ENCODE measurements at places on chromosomes 3 and 15.

DNA sequence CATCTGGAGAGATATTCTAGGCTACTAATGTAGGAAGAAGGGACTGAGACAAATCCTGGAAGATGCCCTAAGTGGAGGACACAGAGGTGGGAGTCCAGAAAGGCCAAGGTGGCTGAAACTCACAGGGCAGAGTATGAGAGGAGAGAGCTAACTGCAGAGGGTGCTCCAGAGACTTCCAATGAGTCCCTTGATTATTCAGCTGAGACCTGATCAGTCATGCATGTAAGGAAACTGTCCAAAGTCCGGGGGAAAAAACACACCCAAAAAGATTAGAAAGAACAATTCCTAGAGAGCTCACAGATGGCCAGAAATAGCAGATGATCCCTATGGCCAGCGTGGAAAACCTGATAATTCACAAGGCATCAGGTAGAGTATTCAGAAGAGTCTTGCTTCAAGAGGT is 18.7 kb upstream of the FOXP1 start:
- DNase-seq = no peak

- no peak for DNase-seq
Observed at GRCh38 chr15:68633231-68634121, 54.7 kb downstream of the CORO2B start.

DNA sequence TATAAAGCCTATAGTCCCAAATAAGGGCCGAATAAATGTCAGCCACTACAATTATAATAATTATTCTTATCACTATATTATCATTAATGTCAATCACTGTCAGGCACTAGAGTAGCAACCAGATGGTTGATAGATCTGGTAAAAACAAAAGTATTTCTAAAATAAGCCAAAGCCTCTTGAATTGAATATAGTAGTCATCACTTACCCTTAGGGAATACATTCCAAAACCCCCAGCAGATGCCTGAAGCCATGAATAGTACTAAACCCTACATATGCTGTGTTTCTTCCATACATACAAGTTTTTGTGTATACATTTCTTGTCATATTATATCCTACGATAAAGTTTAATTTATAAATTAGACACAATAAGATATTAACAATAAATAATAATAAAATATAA is 59.1 kb downstream of the LRRC3B start:
- DNase-seq = no peak

DNA sequence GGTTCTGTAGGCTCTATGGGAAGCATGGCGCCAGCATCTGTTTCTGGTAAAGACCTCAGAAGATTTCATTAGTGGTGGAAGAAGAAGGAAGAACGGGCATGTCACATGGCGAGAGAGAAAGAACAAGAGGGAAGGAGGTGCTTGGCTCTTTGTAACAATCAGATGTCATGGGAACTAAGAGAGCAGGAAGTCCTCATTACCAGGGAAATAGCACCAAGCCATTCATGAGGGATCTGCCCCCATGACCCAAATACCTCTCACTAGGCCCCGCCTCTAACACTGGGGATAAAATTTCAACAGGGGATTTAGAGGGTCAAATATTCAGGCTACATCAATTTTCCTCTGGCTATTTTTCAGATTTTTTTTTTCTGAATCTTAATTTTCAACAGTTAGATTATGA is 954.3 kb downstream of the SQOR start:
- no peak for DNase-seq

GRCh38 chr3:151875759-151876158 is 2.3 kb downstream of the SUCNR1 start:
- no peak for DNase-seq

GRCh38 chr15:69704700-69705099 is 252.1 kb downstream of the RPLP1 start:
- DNase-seq = no peak

DNA sequence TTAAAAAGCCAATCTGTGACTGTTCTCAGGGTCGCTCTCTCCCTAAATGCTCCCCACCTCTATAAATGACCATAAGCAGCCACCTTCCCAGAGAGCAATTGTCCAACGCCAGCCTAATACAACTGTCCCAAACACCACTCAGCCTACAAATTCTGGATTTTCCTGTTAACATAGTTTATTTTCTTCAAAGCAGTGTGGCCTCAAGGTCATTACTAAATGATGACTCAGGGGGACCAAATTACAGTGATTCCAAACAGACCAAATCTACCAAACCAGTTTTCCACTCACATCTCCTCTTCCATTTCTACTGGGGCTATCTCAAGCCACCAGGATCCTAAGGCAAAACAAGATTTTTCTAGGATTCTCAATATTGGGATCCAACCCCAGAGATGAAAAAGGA is 22.5 kb downstream of the HEXA start:
- no peak for DNase-seq

DNA sequence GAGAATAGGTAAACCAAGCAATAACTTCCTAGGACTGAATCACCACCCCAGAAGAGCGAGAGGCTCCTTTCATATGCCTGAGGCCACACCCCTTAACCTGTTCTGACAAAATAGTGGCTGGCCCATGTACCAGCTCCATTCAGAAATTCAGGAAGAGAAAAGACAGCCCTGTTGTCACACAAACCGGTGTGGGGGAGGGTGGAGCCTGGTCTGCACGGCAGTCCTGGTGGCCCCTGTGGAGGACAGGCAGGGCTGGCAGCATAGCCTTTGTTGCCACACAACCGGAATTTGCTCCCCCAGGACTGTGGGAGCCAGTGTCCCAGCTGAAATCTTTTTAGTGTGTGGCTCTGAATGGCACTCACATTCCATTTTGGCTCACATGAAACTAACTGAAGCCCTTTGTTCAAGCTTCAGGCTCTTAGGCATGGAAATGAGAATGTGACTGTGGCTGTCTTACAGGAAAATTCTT is 23.8 kb downstream of the RLBP1 start:
- no peak for DNase-seq

DNA sequence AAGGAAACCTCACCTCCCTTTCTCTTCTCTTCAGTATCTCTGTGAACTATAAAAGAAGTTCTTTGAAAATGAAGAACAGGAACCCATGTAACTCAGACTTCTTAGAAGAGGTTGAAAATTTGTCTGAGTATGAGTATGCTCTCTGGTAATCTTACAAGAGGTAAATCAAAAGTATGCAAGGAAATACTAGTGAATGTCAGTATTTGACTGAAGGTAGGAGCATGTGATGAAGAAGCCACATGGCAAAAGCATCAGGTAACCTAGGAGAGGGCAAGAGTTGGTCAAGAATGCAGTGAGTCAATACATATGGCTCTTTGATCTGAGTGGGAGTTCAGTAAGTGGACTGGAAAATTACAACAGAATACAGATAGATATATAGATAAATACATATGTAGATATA is 133.0 kb upstream of the NECTIN3 start:
- no peak for DNase-seq

GRCh38 chr3:9384141-9384828 is 13.1 kb upstream of the SETD5 start:
- no peak for DNase-seq

DNA sequence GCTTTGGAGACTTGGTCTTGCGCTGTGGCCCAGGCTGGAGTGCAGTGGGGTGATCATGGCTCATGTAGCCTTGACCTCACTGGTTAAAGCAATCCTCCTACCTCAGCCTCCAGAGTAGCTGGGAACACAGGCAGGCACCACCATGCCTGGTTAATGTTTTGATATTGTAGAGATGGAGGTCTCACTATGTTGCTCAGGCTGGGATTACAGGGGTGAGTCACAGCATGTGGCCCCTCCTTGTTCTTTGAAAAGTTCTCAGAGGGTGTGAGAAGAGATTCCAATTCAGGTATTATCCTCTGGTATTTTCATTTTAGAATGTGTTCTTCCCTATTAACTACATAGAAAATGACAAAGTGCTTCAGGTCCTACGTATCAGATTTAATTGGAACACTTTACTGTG is 51.9 kb upstream of the RPL32 start:
- no peak for DNase-seq

DNA sequence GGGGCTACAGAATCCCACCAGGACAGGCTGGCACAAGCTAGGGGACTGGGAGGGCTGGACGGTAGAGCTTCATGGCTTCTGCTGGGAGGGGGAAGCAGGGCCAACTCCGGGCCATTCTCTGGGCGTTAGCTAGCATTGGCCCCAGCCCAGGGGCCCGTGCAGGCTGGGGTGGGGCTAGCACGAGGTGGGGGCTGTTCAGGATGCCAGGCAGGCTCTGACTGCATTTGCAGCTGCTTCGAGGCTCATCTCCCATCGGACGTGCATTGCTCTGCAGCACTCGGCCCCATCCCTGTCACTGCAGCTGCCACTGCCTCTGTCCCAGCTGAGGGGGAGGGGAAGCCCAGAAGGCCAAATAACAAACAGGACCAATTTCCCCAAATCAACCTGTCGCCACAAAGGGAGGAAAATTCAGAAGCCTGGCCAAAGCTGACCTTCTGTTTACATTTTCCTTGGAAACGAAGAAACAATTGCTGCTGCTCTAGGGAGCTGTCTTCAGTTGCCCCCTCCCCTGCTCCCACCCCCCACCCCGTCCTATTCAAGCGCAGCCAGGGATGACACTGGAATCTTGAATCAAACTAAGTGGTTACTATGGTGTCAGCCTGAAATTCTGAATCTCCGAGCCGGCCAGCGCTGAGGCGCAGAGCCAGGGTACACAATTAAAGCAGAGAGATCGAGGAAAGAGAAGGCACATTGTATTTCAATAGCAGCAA is 138.8 kb upstream of the PRR20G start:
- no peak for DNase-seq

- no peak for DNase-seq
Observed at GRCh38 chr15:30984542-30984941, 6.9 kb downstream of the MTMR10 start.

DNA sequence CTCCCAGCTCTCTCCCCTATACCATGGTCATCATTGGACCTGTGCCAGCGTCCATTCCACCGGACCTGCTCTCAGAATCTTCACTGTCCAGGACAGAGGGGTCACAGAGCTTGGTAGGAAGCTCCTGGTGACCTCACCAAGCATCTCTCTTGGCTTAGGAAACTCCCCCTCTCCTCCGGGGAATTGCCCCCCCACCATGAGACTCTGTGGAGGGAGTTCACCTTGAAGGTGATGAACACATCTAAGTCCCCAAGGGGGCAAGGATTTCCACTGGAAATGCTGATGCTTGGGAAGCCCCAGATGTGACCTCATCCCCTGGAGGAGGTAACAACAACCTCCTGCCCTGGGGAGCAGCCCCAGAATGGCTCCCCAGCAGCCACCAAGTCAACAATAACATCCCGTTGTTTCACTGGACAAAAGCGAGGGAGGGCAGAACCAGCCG is 3.2 kb downstream of the SEMA7A start:
- no peak for DNase-seq

DNA sequence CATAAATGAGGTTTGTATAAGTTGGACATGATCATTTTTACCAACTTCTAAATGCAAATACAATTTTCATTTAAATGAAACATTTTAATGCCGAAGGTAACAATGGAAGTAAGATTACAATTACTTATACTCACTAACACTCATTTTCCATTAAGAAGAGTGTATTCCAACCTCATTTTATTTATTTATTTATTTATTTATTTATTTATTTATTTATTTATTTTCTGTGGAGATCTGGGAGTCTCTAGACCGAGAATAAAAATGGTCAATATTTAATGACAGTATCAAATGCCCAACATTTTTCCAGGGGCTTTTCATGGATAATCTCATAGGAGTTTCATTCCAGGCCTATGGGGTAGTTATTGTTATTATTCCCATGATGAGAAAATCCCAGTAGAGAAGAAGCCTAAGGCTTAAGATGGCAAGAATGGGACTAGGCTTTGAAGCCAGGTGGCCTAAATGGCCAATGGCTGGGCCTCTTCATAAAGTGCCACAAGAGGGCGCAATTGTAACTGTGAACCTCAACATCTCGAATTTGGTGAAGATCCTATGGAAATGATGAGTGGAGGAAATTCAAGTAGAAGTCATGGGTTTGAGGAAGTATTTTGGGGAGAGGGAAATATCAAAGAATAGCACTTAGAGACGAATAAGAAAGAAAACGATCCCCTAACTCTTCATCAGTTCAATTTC is 21.3 kb downstream of the VGLL3 start:
- DNase-seq = no peak

GRCh38 chr3:123540285-123540684 is 44.6 kb downstream of the HACD2 start:
- no peak for DNase-seq

GRCh38 chr15:92463826-92464225 is 70.1 kb downstream of the ST8SIA2 start:
- no peak for DNase-seq
